ENCODE measurements at places on chromosomes 6 and 20. TPM values are rescaled to one million over a fixed set of nuclear protein-coding genes. Genes with fewer than 3 reads are reported as not detected.

OTOR gene
- total RNA-seq, result not detected

TRDN gene
- 73.1 TPM for total RNA-seq

RIPPLY2 gene
- 1.6 TPM for total RNA-seq

VGLL2 gene
- total RNA-seq, result 17.7 TPM

PGM3 gene
- total RNA-seq, result 46.4 TPM

SLC17A2 gene
- not detected for total RNA-seq

DEF6 gene
- total RNA-seq, result 5.2 TPM

KHDC1L gene
- total RNA-seq, result not detected

ZSWIM1 gene
- total RNA-seq, result 3.1 TPM

PLA2G7 gene
- total RNA-seq, result 1.6 TPM

FAM184A gene
- total RNA-seq, result 10.4 TPM

SPATA25 gene
- total RNA-seq, result 2.6 TPM

LINC00237 gene
- total RNA-seq, result 0.52 TPM

KCNG1 gene
- total RNA-seq, result 0.52 TPM

CSNK2B gene
- 68.4 TPM for total RNA-seq
